CD4-positive, alpha-beta T cell treated with Interleukin-6 at 100 ng/mL for 8 hours (primary cell): ENCODE measurements at places on chromosomes 2 and 18.
A peak's percentile ranks its signal among the peaks of the same experiment; 100 is the strongest.

GRCh38 chr2:74858281-74858680, 24.4 kb downstream of the HK2 start:
- DNase-seq = no peak

DNA sequence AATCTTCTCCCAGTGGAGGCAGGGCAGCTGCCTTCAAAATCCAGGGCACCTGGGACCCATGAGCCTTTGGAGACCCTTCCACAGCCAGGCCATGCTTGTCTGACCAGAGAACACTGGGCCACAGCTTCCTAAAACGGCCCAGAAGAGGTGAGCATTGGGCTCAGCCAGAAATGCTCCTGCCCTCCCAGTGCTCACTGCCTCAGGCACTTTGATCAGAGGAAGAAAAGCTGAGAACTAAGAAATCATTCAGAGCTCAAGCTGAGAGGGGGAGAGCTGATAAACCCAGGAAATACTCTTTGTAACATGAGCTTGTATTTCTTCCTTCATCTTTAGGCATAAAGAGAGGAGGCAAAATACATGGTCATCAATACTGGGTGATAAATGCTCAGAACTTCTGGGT, 365.5 kb upstream of the KLHL29 start:
- DNase-seq = no peak

DNA sequence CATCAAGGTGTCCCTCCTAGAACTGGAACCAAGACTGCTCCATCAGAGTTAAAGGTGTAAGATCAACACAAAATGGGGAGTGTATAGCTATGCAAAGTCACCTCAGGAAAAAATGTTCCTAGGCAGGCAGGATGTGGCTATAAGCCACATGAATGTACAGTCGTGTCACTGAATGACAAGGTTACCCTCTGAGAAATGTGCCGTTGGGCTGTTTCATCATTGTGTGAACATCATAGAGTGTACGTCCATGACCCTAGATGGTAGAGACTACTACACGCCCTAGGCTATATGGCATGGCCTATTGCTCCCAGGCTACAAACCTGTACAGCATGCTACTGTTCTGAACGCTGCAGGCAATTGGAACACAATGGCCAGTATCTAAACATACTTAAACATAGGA, 24.5 kb downstream of the TYMS start:
- peak; percentile 39 for DNase-seq

GRCh38 chr2:145108361-145108778, 588.5 kb upstream of the ZEB2 start:
- DNase-seq = no peak

DNA sequence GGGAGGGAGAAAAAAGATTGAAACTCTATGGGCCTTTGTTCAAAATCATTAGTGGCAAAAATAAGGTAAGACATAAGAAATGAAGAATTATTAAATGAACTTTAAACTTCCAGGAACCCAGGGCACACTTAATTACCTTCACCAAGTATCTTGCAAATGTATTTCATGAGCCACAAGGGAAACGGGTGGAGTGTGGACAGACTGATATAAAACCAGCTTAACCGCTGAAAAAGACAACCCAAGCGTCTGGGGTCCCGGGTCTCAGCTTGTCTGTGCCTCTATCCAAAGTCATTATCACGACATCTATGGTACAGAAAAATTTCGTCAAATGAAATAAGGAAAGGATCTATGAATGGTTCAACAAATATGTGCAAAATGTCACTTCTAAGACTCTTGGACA, 13.9 kb upstream of the MBOAT2 start:
- no peak for DNase-seq

- no peak for DNase-seq
Observed at GRCh38 chr18:42798606-42799170, 316.8 kb downstream of the RIT2 start.

- no peak for DNase-seq
Observed at GRCh38 chr2:237304763-237305514, 109.0 kb downstream of the COL6A3 start.

GRCh38 chr2:113180131-113180946, 6.6 kb downstream of the PSD4 start:
- no peak for DNase-seq

DNA sequence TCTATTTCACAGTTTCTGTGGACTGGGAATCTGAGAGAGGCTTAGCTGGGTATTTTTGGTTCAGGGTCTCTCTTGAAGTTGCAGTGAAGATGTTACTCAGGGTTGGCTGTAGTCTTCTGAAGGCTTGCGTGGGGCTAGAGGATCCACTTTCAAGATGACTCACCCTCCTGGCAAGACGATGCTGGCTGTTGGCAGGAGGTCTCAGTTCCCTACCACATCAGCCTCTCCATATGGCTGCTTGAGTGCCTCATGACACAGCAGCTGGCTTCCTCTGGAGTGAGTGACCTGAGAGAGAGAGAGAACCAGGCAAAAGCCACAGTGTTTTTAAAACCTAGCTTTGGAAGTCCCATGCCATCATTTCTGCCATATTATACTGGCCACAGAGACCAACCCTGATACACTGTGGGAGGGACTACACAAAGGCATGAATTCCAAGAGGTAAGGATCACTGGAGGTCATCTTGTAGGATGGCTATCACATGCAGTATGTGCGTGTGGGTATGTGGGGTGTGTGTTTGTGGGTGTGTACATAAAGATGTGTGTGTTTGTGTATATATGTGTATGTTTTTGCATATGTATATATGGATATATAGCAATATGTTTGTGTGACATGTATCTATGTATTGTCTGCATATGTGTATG, 25.1 kb downstream of the DNPEP start:
- DNase-seq = no peak

DNA sequence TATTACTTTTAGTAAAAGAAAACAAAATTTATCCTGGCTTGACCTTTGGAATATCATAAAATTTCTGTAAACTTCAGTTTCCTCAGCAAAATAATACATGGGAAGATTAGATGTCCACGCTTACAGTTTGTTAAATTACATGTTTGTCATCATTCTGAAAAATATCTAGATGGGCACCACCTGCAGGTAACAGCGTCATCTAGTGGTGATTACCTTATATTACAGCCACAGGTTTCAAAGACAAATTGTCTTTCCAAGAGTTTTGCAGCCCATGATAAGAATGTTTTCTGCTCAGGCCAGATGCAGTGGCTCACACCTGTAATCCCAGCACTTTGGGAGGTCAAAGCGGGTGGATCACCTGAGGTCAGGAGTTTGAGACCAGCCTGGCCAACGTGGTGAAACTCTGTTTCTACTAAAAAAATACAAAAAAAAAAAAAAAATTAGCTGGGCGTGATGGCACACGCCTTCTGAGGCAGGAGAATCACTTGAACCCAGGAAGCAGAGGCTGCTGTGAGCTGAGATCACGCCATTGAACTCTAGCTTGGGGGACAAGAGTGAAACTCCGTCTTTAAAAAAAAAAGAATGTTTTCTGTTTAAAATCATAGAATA, 96.3 kb upstream of the RASGRP3 start:
- DNase-seq = no peak

DNA sequence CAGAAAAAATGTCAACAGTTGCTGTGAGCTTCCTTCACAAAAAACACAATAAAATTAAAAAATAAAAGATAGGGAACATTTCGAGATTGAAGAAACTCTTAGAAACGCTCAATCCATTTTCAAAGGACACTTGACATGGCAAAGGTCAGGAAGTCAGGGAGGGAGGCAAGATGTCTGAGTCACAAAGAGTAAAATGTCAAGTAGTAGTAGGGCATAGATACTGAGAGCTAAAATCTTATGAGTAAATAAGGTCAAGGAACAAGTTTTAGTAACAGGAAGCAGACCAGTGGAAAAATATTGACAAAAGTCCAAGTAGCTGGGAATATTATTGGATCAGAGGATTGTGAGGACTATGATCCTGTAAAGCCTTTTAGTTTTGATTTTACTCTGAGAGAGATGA, 495.6 kb downstream of the TMX3 start:
- no peak for DNase-seq

DNA sequence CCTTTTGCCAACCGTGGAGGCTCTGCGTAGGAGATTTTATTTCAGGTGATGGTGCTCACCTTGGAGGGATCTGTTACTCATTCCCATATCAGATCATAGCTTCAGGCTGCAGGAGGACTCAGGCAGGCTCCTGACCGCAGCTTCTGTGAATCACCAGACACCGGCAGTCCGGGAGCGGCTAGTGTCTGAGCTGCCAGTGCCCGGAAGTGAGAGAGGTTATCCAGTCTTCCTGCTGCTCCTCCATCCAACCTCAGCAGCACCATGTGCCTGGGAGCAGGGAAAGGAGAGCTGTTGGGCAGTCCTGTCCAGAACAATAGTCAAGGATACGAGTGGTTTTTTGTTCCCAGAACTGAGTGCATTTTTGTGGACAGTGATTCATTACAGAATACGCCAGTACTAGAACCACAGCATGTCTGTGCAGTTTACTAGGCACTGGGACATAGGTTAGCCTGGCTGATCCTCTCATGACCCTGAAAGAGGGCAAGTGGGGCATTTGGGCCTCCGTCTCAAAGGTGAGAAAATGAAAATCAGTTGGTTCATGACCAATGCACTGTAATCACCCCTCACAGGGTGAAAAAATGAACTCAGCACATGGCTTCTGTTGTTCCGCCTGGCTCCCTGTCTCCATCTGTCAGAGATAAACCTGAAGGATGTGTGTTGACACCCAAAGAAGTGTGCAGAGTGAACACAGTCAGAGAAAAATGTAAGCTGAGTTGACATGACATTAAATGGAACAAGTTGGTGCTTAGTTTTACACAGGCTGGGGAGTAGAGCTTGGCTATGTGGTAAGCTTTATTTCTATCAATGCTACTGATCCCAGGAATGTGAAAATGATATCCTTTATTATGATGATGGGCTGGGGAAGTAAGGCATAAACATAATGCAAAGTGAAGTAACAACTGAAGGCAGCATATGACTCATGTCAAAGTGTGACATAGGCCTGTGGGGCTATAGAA, 12.2 kb downstream of the FHOD3 start:
- DNase-seq = no peak

DNA sequence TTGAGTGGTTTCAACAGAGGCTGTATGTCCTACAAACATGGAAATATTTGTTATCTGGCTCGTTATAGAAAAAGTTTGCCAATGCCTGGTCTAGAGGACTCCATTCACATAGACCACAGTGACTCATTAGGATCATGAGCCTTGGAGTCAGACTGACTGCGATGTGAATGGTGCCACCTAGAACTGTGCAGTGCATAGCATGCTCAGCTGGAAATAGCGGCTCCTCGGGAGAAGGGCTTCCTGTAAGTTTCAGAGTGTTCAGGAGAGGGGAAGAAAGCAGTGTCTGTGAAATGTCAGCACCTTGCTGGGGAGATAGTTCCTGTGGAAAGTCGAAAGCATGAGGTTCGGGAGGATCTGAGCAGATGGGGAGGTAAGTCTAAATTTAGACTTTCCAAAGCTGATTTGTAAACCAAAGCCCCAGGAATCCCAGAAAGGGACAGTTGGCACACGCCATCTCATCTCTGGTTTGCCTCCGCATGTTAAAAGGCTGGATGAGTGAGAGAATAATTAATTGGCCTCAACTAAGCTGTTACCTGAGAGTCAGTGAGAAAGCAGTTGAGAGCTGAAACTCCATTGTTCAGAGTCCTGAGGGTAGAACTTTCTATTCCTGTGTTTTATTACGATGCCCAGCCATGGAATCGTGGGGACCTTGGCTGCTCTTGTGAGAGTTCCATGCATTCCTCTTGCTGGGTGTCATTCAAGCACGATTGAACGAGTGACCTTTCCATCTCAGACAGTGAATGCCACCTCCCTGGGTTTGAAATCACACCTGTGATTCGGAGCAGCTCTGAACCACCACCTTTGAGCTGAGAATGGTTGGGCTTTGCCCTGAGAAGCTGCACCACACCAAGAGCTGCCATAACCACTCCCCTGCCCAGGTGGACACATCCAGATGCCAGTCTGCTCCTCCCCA, 99.5 kb downstream of the MAPK4 start:
- no peak for DNase-seq

GRCh38 chr2:62884514-62884913, 166.1 kb upstream of the OTX1 start:
- DNase-seq = no peak

DNA sequence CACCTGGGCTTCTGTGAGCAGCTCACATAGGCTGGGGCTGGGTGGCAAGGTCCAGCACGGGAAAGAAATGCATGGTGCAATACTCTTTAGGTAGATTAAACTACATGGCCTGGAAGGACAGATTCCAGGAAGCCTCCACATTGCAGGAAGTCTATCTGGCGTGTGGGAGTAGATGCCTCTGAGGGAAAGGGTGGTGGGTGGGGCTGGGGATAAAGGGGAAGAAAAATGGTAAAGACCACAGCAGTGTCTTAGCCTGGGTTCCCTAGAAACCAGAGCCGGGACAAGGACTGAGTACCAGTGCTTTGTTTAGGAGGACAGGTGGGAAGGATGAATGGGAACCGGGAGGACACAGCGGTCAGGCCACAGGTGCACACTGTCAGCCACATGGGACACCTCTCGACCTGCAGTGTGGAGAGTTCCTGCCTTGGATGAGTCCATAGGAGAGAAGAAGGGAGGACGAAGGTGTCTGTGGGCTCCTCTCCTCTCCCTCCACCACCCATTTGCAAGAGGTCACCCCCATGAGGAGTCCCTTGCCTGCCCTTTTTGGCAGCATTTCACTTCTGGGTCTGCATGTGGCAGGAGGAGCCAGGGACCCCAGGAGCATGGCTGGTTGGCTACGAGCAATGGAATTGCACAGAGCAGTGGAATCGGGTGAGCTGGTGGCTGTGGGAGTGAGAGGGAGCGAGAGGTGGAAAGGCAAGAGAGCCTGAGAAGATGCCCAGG, 91.5 kb upstream of the HS6ST1 start:
- no peak for DNase-seq

GRCh38 chr2:174762464-174762863, 1.8 kb downstream of the CHRNA1 start:
- DNase-seq = no peak
